ENCODE measurements at places on chromosomes 3 and 15.
A peak's percentile ranks its signal among the peaks of the same experiment; 100 is the strongest.

DNA sequence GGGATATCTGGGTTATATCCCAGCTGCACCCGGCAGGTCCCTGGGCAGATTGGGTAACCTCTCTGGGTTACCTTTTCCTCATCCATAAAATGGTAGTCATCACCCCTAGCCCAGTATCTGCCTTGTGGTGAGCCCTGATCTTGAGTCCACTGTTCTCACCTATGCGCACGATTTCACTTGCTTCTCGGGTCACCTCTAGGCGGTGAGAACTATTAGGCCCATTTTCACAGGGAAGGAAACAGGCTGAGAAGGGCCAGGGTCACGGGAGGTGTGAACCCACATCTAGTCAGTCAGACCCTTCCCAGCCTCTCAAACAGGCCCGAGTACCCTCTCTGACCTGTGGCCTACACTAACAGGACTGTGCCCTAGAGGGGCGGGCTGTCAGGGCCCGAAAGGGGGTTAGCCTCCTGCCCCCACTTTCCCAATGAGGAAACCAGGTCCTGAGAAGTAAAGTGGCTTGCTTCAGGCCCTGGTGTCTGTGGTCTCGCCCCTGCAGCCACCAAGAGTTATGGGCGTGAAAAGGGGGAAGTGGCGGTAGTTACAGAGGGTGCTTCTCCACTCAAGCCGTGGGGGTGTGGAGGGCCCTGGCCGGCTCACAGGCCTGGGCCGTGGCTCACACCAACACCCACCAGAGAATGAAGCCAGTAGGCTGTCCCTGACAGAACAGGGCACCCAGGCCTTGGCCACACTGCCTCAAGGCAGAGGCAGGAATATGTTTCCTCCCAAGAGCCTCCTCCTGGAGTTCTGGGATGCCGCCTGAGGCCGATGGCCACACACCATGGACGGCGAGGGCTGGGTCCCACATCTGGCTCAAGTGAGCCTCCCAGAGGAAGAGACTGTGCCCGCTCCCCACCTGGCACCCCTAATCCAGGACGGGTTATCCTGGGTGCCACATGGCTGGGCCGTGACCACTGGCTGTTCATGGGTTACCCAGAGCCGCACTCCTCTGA, 19.5 kb downstream of the PSTPIP1 start:
- no peak for DNase-seq

GRCh38 chr3:184658223-184658928, 53.5 kb downstream of the MAGEF1 start:
- peak; percentile 39 for DNase-seq

GRCh38 chr3:112776000-112776399, 70.7 kb downstream of the CD200R1L start:
- peak; percentile 69 for DNase-seq

GRCh38 chr15:77607894-77608261, 24.8 kb downstream of the LINGO1 start:
- no peak for DNase-seq

- no peak for DNase-seq
Observed at GRCh38 chr15:66706225-66706732, 4.2 kb downstream of the SMAD6 start.

GRCh38 chr15:93467337-93467736, 378.3 kb upstream of the RGMA start:
- DNase-seq, result no peak

DNA sequence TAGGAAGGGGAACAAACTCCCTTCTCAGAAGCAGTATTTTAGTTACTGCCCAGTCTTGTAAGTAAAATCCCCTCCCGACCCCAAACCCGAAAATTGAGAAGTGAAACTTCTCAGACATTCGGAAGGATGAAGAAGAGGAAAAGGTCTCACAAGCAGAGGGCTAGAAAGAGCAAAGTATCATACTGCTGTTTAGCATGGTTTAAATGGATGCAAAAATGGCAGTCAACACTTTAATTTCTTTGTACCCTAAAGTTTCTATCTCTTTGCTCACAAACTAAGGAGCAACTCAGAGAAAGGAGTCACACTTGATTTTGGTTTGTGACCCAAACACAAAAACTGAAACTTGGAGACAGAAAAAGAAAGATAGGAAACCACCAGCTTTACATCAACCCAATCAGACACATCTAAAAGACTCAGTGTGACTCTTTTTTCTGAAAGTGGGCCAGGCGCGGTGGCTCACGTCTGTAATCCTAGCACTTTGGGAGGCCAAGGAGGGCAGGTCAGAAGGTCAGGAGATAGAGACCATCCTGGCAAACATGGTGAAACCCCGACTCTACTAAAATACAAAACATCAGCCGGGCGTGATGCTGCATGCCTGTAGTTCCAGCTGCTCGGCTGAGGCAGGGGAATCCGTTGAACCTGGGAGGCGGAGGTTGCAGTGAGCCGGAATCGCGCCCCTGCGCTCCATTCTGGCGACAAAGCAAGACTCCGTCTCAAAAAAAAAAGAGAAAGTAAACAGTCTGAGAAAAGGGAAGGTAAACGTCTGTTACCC, 63.2 kb upstream of the ATP11B start:
- DNase-seq, result no peak

DNA sequence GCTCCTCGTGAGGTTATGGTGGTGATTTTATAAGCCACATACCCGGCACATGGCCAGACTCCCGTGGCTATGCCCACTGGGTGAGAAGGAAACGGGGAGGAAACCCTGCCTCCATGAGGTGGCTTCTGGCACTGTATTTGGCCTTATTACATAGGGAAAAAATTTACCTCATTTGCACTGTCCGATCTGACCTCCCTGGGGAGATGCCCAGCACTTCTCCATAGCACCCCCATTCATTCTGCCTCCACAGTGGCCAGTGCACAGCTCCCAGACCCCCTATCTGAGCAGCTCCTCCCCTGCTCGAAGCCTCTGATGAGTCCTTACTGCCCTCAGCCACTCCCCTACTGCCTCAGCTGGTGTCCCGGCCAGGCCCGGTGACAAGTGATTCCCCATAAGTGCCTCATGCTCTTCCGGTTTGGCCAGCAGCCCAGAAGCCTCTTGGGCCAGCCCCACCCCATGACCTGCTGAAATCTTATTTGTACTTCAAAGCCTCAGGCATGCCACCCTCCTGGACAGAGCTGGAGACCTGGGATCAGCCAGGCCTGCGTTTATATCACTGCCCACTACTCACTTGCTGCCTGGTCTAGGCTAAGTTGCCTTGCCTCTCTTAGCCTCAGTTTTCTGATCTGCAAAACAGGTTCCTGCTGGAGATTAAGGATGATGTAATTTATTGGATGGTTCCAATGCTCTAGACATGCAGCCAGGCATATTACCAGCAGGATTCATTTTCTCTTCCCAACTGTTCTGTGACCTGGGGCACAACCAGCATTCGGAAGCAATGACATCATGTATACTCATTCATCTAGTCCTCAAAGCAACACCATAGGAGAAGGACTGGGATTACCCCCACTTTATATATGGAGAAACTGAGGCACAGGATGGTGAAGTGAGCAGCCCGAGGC, 30.6 kb upstream of the SLC6A6 start:
- peak; percentile 26 for DNase-seq

- peak; percentile 90 for DNase-seq
Observed at GRCh38 chr15:58608129-58608590, 141.3 kb downstream of the ADAM10 start.

DNA sequence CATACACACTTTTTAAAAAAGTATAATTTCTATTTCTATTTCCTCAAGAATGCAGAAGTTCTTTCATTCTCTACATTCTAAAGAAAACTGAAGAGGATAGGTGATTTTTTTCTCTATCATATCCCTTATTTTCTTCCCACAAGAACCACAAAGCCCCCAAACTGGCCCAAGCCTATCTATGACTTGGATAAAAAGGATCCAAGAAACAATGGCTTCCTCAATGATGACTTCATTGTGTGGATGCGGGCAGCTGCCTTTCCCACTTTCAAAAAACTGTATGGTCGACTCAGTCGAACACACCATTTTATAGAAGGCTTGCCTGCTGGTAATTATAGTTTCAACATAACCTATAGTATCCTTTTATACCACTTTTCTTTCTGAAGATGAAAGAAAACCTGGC, 52.9 kb upstream of the TBC1D23 start:
- DNase-seq, result no peak

DNA sequence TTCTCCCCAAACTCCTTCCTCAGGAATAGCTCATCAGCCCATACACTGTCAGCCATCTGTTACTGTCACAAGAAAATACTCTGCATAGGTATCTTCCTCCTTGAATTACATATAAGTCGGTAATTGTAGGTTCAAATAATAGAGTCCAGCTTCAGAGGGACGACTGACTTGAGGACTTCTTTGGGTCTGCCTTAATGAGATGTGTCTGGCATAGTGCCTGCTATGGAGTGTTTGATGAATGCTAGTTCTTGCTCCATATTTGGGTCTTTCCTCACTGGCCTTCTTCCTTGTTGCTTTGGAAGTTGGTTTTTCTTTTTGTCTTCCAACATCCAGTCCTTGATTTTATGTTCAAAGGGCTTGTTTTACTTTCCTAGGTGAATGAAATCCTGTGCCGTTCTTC, 66.4 kb upstream of the ACKR4 start:
- DNase-seq, result no peak

DNA sequence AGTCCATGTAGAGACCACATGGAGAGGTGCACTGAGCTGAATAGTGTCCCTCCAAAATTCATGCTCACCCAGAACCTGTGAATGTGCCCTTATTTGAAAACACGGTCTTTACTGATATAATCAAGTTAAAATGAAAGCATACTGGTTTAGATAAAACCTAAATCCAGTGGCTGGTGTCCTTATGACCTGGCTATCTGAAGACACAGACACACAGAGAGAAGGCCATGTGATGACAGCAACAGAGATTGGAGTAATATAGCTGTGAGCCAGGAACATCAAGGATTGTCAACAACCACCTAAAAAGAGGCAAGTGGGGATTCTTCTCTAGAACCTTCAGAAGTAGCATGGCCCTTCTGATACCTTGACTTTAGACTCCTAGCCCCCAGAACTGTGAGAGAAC, 54.7 kb upstream of the CD47 start:
- no peak for DNase-seq

- peak; percentile 93 for DNase-seq
Observed at GRCh38 chr3:193869221-193870201, 266.4 kb upstream of the HES1 start.

GRCh38 chr3:120432150-120432860, 18.5 kb downstream of the FSTL1 start:
- DNase-seq, result peak; percentile 40

- no peak for DNase-seq
Observed at GRCh38 chr3:41033956-41034519, 165.3 kb upstream of the CTNNB1 start.

- DNase-seq, result no peak
Observed at GRCh38 chr3:14335774-14336748, 66.3 kb upstream of the SLC6A6 start.

DNA sequence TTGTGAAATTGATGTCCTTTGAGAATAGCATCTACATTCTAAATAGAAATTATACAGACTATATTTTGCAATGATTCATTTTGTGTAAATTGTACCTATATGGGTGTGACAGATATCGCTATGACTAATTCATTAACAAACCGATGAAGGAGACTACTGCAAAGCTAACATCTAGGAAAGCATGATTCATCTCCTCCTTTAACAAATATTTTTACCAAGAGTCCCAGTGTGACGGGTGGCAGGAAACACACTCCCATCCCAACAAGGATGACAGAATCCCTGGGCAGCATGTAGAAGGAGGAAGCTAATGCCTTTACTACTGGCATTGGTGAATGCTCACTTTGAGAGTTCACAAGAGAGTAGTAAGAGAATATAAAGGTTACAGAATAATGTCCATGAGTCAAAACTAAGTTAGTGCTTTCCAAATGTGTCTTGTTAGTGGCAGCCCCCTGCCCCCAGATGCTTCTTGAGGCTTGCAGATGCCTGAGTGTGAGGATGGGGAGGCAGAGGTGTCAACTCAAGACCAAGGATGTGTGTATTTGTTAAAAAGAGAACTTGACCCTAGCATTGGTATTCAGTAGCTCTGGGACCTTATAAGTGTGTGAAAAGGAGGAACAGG, 180.6 kb downstream of the FMN1 start:
- peak; percentile 47 for DNase-seq

DNA sequence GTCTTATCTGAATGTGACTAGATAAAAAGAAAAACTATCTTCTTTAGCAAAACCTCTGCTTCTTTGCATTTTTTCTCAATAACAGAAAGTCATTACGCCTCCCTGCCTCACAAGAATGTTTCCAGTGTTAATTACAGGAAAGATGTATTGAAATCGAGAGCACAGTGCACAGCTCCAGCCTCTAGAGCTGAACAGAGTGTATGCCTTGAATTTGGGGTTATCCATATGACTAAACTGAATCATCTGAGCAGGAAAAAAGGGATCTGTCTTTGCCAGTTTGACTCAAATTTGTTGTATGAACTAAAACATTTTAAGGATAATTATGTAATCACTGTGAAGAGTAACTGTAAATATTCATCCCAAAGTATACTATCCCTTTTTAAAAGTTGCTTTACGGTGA, 149.1 kb upstream of the CGNL1 start:
- no peak for DNase-seq

GRCh38 chr3:141380279-141380678, 12.0 kb downstream of the ZBTB38 start:
- DNase-seq, result no peak

DNA sequence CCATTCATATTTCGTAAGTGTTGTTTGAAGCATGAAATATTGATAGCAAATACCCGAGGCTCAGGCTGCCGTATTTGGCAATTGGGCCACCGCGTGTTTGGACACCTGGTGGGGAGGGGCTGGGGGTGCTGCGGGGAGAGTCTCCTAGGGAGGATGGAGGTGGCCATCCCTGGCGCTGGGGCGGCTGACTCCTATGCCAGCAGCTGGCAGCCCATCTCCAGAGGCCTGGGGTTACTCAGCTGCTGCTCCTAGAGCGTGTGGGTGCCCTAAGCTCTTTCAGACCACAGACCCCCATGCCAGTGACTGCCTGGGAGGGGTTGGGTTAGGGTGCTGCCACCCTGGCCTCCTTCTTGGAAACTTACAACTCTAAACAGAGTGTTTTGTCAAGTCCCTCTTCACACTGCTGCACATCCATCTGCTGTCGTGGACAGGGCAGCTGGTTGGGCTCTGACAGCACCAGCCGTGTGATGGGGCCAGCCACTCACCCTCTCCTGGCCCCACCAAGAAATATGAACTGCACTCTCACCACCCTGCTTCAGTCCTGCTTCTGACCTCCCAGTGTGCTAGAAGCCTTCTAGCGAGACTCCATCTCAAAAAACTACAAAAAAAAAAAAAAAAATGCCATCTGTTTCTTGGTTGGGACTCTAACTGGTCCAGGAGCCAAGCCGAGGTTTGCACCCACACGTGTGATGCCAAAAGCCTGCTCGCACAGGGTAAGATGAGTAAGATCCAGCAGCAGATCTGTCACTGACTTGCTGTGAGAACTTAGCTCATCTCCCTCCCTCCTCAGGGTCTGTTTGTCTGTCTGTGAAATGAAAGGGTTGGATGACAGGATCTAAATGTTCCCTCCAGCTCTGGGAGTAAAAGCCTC, 156.2 kb downstream of the MEGF11 start:
- DNase-seq, result no peak

All from NCI-H226 (cell line).